ENCODE measurements at places on chromosomes 16 and 17.

DNA sequence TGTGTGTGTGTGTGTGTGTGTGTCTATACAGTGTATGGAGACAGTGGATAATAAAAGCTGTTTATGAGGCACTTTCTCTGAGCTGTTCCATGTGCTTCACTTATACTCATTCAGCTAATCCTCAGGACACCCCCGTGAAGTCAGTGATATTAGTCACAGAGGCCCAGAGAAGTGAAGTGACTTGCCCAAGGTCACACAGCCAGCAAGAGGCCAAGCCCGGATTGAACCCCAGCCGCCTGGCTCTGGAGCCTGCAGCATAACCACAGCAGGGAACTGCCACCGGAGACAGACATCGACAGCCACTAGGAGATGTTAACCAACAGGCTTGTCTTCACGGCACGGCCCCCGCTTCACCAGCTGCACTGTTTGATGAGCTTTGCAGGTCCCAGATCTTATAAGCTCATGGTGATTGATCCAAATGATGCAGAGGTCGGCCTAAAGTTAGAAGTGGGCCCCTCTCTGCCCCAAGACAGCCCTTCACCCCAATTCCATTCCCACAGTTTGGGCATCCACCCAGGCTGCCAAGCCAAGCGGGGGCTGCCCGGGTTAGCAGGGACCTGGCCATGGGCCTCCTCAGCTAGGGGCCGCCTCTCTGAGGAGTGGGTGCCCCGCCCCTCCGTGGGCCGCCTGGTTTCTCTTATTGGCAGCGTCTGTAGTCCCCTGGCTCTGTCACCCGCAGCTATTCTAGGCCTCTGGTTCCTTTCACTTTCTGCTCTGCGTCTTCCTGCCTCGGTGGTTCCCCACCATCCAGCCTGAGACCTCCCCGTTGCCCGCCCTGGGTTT is 30.9 kb downstream of the SOCS1 start:
- DNase-seq: peak; percentile 25

DNA sequence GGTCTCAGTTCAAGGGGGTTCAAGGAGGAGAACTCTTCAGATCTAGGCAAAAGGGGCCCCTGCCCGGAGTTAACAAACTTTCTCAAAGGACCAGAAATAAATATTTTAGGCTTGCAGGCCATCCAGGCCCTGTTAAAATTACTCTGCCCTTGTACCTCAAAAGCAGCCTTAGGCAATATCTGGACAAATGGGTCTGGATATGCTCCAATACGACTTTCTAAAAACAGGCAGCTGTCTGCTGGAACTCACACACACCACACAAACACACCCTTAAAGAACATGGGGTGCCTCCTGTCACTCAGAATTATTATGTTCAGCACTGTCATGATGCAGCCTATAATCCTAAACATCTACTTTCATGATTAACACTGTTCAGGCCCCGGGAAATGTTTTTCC is 75.5 kb downstream of the TMEM132E start:
- DNase-seq: no peak

DNA sequence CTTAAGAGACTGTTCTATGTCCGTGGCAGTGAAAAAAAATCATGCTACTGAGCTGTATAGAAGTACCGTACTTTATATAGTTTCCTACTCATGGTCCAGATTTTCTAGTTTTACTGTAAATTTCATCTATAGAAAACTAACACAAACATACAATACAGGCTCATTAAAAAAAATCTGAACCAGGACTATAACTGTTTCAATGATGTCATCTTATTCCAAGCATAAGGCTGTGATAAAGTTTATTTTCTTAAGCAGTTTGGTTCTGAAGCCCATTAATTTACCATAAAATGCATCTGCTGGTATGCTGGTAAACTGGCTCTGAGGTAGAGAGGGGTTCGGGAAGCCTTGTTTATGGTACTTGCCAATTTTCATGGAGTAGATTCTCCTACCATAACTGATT is 16.7 kb upstream of the NETO2 start:
- no peak for DNase-seq

DNA sequence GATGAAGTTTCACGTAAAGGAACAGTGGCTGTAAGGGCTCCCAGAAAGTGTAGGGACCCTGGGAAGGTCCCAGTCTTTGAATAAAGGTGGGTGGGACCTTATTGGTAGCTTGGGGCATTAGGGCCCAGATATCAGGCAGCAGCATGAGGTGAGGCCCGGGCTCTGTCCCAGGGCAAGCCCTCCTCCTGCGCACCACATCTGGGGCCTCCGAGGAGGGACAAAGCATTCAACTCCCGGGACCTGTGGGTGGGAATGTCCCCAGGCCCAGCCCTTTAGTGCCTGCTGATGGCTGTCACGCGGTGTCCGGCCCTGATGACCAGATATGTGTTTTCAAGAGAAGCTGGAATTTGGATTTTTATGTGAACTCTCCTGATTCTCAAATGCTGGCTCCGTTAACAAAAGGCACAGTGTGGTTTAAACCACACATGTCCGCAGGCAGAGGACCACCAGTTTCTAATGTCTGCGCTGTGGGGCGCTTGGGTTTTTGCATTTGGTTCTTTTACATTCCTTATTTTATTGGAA is 30.4 kb downstream of the RAI1 start:
- no peak for DNase-seq

DNA sequence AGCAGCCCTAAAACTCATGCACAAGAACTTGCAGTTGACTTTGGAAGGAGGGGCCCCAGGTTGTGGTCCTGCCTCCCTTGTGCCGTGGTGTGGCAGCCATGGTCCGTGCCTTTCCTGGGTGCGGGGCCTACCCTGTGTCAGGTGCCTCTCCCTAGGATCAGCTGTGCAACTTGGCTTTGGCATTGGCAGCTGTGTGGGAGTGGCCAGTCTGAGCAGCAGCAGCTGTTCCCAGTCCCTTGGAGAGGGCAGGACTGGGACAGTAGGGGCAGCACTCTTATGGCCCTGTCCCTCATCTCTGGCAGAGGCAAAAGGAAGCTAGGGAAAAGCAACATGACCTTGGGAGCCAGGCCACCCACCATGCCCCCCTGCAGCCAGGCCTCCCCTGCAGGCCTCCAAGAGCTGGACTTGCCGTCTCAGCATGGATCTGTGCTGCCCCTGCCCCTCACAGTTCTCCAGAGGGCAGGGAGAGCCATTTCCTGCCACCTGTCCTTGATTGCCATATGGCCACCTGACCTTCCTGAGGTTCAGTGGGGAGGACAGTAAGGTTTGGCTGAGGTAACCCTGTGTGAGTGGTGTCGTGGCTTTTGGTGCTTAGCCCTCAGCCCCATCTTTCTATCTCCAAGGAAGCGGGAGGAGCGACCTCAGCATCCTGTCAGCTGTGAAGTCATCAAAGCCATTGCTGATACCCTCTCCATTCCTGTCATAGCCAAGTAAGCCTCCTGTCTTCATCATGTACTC is 15.5 kb upstream of the NFATC3 start:
- DNase-seq: peak; percentile 38

DNA sequence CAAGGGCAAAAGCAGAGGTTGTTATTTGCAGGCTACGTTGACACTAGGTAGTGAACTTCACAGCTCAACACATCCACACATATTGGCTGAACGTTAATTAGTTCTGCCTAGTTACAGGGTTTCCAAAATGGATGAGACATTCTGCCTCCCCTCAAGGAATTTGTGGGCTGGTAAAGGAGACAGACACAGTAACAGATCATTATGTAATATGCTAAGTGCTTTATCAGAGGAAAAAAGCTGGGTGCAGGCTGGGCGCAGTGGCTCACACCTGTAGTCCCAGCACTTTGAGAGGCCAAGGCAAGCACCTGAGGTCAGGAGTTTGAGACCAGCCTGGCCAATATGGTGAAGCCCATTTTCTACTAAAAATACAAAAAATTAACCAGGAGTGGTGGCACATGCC is 26.2 kb downstream of the BMERB1 start:
- DNase-seq: no peak

DNA sequence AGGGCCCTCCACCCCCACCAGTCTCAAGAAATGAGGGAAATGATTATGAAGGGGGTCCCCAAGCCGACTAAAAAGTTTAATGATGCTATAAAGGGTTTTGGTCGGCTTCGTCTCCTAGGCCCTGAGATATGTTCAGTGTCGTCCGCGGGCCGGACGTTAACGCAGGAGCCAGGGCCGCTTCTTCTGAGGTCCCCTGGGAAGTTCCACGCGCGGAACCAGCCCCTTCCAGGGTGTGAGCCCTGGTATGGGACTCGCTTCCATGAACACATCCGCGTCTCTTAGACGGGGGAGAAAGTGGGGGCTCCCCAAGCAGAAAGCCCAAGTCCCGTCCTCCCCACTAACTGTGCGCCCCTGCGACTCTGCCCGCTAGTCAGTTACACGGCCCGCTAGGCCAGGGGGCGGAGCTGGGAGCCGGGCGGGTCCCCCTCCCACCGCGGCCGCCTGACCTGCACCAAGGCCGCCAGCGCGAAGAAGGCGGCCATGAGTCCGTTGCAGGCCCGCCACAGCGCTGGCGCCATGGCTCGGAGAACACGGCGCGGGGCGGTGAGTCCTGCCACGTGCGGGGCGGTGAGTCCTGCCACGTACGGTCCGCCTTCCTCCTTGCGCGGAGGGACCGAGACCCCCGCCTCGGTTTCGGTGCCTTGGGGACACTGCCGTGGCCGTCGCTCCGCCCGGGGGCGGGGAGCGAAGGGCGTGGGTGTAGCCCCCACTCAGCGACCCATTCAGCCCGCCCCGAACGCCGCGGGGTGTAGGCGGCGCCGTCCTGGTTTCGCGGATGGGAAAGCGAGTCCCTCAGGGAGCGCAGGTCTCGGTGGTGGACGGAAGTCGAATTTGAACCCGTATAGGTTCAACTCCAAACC is at the start of gene TMEM220:
TMEM220 (minus strand) TSS at position 690 of the 860 bp plus-strand sequence; CDS start at position 518, 172 bp downstream.
- DNase-seq: peak; percentile 83

DNA sequence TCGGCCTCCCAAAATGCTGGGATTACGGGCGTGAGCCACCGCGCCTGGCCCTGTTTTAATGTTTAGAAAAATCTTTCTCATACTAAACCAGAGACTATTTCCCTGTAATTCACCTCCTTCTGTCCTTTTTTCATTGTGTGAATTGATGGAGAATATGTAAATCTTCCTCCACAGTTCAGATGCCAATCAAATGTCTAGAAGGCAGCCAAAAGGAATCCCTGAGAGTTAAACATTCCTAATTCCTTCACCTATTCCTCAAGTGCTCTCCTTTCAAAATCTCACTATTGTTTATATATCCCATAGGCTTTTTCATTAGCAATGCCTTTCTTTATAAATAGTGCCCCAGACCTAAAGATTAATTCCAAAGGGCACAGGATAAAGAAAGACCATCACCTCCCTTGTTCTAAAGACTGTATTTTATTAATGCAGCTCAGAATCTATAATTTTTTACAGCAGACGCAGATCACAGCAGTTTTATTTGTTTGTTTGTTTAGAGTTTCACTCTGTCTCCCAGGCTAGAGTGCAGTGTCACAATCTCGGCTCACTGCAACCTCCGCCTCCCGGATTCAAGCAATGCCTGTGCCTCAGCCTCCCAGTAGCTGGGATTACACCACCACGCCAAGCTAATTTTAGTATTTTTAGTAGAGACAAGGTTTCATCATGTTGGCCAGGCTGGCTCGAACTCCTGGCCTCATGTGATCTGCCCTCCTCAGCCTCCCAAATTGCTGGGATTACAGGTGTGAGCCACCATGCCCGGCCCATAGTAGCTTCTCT is 30.5 kb downstream of the COPZ2 start:
- DNase-seq: no peak

DNA sequence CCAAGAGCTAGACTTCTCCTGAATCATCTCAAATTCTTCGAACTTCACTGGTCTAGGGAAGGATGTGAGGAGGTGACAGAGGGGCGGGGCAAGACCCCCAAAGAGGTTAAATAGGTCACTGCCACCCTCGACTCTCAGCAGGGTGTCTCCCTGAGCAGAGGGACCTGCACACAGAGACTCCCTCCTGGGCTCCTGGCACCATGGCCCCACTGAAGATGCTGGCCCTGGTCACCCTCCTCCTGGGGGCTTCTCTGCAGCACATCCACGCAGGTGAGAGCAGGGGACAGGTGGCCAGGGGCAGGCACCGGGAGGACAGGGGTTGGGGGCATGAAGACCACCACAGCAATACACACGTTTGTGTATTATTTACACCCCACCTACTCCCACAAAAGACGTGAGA is 9.2 kb downstream of the CCL17 start:
- no peak for DNase-seq

DNA sequence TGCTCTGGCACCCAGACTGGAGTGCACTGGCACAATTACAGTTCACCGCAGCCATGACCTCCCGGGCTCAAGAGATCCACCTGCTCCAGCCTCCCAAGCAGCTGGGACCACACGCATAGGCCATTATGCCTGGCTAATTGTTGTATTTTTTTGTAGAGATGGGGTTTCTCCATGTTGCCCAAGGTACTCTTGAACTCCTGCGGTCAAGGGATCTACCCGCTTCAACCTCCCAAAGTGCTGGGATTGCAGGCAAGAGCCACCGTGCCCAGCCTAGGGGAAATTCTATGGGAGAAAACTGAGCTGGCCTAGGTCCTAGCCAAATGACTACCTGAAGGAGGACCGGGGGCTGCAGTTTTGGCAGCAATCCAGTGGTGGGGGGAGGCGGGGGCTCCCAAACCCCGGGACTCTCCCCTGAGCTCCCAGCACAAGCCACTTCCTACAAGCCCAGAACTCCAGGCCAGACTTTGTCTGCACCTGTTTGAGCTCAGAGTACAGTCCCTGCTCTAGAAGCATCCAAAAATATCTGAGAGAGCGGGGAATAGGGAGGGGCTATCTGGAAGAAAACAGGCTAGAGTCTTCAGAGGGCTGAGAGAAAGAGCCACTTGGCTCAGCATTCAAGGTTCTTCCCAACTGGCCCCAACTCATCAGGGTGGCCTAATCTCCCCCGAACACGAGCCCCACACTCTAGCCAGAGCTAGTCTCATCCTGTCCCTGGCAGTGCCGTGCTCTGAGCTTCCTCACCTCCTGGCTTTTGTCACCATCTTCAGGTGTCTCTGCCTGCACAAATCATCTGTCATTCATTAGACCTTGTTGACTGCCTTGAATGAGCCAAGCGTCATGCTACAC is 9.1 kb downstream of the SRL start:
- no peak for DNase-seq

DNA sequence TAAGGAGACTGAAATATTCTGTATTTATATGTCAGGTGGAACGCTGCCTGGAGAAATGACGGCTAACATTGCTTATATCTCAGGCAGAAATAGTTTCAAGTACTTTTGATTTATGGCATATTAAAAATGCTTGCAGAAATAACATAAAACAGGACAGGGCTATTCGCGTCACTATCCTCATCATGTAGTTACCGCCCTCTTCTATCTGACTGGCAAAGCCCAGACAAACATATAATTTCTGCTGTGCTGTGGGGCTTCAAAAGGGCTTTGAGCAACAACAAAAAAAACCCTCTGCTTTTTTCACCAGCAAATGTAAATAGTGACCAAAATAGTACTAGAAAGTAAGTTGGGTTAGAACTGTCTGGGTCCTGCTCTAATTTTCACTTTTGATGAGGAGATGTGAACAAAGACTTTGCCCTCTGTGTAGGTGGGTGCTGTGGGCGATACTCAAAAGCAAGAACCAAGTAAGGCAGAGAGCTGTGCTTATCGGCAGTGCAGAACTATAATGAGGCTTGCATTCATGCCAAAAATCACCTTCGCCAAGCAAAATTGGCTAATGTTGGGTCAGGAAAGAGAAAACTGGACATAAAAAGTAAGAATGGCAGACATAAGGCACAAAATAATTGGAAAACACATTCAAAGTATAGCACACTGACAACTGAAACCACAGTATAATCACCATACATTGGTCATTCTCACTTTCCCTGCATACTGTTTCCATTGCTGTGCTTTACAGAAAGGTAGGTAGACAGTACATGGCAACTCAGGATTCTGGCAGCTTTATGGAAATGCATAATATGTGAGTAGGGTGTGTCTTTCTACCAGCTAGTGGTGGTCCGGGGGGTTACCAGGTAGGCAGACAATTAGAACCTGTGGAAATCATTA is 151.2 kb upstream of the AXIN2 start:
- no peak for DNase-seq

GRCh38 chr17:15361151-15361550 is 19.8 kb upstream of the TEKT3 start:
- DNase-seq: no peak
